Erythroblast (primary cell): ENCODE measurements at places on chromosomes 7 and 10.
A peak's percentile ranks its signal among the peaks of the same experiment; 100 is the strongest.

DNA sequence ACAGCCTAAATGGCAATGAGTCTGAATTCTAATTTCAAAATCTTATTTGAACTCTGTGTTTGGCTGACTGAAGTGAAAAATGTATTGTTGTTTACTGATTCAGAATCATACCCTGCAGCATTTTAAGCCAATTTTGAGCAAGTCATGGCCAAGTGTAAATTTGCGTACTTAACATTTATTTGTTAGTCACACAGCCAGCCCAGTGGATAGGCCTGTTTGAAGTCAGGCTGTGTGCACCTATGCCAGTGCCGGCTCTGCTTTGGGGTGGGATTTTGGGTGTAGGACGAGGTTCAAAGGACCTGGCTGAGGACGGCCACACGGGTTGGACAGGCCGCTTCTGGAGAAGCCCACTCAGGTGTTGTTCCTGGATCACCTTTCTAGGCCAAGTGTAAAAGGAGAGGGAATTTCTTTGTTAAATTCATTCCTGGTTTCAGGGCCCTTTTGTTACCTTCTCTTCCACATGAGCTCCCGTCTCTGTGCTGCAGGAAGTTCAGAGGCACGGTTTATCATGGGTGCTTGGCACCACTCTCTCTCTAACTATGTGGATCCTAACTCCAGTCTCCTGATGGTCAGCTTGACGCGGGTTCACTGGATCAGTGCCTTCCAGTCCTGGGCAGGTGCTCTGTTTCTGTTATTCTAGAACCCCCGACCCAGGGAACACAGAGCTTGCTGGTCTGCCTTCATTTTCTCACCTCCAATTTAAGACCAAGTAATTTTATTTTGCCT lies 84.7 kb downstream of the CCNY start:
- no peak for DNase-seq

- no peak for DNase-seq
These were observed 12.2 kb downstream of the PPA1 start for GRCh38 chr10:70221030-70221429.

DNA sequence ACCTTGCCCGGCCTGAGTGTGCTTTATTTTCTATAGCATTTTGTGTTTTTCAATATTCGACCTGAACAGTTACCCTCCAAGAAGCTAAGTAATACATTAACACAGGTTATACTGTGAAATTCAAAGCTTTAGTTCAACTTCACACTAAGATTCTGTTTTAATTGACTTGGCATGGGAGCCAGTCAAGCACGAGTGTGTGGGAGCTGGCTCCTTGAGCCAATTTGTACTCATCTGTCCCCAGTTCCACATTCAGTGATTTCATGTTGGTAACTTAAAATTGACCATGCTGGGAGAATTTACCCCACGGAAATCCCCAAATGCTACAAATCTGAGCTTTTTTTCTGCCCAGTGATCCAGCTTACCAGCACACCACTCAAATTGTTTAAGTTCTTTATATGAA lies 20.3 kb downstream of the TSPAN12 start:
- DNase-seq: no peak

DNA sequence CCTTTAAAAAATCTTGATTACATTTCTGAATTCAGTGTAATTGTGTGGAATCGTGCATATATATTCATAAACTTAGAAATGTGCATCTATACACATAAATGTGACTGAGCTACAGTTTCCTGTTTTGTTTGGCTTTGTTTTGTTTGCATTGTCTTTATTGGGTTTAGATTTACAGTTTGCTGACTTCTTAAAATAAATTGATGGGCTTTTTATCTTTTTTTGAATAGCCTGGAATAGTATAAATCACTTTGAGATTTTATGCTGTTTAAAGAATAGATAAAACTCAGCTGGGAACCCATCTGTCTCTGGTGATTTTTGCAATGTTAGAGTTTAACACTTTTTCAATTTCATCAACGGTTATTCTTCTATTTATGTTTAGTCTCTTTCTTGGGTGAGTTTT lies 21.2 kb upstream of the BRAF start:
- no peak for DNase-seq

DNA sequence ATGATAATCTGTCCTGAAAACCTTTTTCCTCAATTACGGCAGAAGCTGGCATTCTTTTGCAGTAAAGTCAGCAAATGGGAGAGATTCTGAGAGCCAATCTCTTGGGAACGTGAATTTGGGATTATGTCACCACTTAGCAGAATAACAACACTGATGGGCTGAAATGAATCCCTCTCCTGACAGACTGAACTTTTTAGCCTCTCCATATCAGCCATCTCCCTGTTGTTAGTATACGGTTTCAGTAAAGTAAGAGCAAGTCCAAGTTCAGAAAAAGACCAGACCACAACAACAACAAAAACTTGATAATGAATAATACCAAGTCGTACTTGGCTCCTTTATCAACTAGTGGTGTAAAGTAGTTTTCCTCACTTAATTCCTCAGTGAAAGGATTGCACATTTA lies 1048.8 kb downstream of the GATA3 start:
- no peak for DNase-seq

DNA sequence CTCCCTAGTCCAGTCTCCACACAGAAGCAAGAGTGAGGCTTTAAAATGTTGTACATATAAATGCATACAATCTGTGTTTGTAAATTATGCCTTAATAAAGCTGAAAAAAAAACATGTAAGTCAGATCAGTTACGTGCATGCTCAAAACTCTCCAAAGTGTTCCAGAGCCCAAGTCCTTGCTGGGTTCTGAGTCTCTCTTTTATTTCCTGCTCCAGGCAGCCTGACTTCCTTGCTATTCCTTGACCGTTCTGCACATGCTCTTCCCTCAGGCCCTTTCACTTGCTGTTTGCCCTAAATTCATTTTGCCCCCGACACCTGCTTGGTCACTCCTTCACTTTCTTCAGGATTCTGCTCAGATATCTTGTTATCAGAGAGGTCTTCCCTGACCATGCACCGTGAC lies 770.1 kb downstream of the PHTF2 start:
- no peak for DNase-seq

DNA sequence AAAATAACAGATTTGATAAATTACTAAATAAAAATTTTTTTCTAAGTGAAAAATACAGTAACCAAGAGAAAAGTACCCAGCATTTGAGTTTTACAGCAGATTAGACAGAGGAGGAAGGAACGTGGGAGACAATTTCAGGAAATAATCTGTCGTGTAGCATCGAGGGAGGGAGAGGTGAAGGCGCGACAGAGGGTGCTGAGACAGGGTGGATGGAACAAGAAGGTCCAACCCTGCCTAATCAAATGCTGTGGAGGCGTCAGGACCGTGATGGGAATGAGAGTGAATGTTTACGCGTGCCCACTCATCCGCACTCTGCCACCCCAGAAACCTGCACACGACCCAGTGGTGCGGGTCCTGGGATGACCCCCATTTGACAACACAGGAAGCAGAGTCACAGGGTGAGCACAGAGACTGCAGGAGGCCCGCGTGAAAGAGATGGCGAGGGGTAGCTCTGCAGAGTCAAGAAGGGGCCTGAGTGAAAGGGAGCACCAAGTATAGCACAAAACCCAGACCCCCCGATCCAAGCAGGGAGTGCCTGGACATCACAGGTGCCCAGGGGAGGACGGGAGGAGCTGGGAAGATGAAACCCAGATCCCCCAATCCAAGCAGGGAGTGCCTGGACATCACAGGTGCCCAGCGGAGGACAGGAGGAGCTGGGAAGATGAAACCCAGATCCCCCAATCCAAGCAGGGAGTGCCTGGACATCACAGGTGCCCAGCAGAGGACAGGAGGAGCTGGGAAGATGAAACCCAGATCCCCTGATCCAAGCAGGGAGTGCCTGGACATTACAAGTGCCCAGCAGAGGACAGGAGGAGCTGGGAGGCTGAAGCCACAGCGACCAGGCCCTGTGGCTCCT lies 558.9 kb downstream of the DNAJB6 start:
- DNase-seq: no peak

DNA sequence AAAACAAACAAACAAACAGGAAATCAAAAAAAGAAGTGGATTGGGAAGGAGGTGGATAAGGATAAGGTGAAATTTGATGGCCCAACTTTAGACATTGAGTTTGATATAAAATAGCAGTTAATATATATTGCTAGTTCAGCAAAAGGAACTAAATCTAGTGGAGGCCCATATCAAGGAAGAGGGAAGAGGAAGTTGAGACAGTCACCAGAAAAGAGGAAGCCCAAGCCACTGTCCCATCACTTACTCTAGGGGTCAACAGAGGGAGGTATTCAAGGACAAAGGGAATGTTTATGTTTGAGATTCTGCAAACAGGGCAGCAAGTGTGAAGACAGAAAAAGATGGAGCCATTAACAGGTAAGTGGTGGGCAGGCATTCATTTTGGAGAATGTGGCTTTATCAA lies 3.7 kb downstream of the LAMTOR4 start:
- DNase-seq: no peak

GRCh38 chr7:90832726-90833125 lies 236.6 kb downstream of the CDK14 start:
- no peak for DNase-seq

GRCh38 chr7:113320419-113320818 lies 202.1 kb upstream of the SMIM30 start:
- no peak for DNase-seq

- no peak for DNase-seq
These were observed 49.3 kb upstream of the KCNIP2 start for GRCh38 chr10:101892782-101893391.

- DNase-seq: no peak
These were observed 141.3 kb upstream of the MINDY3 start for GRCh38 chr10:16001581-16001980.

DNA sequence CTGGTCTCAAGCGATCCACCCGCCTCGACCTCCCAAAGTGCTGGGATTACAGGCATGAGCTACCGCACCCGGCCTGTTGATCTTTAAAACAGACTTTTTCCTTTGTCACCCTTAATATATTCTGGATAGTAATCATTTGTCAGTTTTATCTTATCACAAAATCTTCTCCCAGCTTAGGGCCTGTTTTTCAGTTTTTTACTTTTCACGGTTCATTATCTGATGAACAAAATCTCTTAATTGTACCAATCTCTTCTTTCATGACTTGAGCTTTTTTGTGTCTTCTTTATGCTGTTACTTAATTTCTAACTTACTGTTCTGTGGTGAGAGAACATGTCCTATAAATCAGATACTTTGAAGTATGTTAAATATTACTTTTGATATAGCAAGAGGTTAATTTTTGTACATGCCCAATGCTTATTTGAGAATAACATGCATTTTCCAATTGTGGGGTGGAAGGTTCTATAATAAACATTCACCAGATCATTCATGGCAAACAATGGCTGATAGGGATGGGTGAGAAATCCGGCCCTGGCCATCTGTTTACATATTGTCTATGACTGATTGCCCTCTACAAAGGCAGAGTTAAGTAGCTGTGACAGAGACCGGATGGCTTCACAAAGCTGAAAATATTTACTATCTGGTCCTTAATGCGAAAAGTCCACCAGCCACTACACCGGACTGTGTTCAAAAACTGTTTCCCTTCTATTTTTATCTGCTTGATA lies 5.3 kb downstream of the PAPOLB start:
- DNase-seq: no peak

DNA sequence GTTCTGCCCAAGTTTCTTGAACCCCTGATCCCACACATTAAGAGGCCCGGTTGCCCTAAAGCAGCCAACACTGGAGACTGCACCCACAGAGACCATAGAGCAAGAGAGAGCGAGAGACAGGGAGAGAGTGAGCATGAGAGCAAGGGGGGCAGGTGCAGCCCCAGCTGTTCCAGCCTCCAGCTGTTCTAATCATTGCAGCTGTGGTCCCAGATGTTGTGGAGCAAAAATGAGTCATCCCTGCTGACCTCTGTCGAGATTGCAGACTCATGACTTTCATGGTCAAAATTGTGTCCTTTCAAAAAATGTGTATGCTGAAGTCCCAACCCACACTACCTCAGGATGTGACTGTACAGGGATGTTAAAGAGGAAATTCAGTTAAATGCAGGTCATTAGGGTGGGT lies 143.9 kb upstream of the FRMD4A start:
- no peak for DNase-seq

DNA sequence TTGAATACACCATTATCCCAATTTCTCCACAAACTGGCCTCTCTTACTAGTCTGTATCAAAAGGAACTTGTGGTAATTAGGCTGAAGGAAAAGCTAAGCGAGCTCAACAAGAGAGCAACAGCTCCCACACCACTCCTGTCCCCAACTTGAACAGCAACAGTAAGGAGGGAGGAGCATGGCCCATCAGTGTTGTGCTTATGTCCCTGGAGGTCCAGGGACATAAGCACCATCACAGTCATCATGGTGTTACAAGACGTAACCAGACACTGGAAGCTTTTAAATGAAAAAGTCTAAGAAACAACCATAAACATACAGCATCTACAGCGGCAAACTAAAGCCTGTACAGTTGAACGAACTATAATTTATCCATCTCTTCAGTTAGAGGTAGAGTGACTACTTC lies 989 bp downstream of the ERLIN1 start:
- DNase-seq: peak; percentile 74
